ENCODE measurements at places on chromosomes 5 and 9.

- DNase-seq, result no peak
Observed at GRCh38 chr5:61319388-61320146, 12.5 kb upstream of the ZSWIM6 start.

DNA sequence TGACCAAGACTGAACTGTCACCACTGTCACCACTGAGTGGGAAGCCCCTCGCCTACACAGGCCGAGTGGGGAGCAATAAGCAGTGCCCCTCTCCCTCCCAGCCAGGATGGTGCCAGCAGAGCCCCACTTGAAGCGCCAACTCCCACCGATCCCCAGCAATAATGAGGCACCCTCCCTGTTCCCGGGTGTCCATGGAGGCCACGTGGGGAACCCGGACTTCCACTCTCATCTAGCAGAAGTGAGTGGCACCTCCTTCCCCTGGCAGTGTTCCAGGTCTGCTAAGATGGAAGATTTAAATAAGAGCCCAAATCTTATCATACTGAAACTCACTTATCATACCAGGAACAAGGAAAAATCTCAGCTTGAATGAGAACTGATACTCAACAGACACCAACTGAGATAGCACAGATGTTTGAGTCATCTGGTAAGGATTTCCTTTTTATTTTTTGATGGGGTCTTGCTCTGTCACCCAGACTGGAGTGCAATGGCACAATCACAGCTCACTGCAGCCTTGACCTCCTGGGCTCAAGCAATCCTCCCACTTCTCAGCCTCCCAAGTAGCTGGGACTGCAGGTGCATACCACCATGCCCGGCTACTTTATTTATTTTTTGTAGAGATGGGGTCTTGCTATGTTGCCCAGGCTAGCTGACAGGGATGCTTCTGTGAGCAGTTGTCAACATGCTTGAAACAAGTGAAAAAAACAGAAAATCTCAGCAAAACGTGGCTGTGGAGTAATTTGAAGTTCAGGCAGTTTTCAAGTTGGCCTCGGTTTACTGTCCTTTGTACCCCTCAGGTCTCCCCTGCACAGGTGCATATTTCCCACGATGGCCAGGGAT lies 29.6 kb upstream of the ASS1 start:
- no peak for DNase-seq

GRCh38 chr5:133777951-133778350 lies 165.6 kb upstream of the FSTL4 start:
- DNase-seq, result no peak

- DNase-seq, result no peak
Observed at GRCh38 chr5:37494756-37495155, 115.6 kb downstream of the WDR70 start.

GRCh38 chr9:125521462-125522327 lies 185.3 kb downstream of the MAPKAP1 start:
- no peak for DNase-seq

- DNase-seq, result no peak
Observed at GRCh38 chr9:78013934-78014333, 17.7 kb downstream of the GNAQ start.

- no peak for DNase-seq
Observed at GRCh38 chr9:1880038-1880565, 135.0 kb upstream of the SMARCA2 start.
